IPS DF 6.9 (cell line): ENCODE measurements at places on chromosomes 7 and 10.

GRCh38 chr7:66630531-66630930, 1.9 kb downstream of the KCTD7 start:
- DNase-seq: no peak

GRCh38 chr7:91668217-91668616, 212.3 kb downstream of the MTERF1 start:
- DNase-seq: no peak

DNA sequence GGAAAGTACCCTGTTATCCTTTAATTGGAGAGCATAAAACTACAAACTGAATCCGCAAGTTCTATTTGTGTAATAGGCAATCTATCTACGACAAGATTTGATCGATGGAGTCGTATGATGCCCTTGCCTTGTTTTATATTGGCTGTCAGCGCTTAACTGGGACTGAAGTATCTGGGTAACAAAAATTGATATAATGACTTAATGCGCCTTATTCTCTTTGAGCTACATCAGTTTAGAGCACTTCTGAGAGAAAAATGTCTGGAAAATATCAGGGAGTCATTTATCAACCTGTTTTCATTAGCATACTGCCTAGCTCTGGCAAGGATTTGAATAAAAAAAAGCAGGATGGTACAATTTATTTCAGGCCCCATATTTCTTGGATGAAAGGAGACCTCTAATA, 262.1 kb downstream of the LRMDA start:
- no peak for DNase-seq

DNA sequence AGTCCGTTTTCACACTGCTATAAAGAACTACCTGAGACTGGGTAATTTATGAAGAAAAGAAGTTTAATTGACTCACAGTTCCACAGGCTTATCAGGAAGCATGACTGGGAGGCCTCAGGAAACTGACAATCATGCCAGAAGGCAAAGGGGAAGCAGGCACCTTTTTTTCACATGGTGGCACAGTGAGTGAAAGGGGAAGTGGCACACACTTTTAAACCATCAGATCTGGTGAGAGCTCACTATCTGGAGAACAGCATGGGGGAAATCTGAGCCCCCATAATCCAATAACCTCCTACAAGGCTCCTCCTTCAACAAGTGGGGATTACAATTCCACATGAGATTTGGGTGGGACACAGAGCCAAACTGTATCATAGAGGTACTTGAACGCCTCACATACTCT, 30.0 kb downstream of the AGR3 start:
- no peak for DNase-seq

GRCh38 chr10:1575481-1576244, 161.7 kb downstream of the ADARB2 start:
- no peak for DNase-seq
